ENCODE measurements at places on chromosomes 1 and 21. TPM values are rescaled to one million over a fixed set of nuclear protein-coding genes. Genes with fewer than 3 reads are reported as not detected.

PRAMEF8 gene
- not detected for total RNA-seq

GJA4 gene
- not detected for total RNA-seq

GRCh38 chr1:66290761-66291530, 243.0 kb upstream of the SGIP1 start:
- DNase-seq: no peak

DNA sequence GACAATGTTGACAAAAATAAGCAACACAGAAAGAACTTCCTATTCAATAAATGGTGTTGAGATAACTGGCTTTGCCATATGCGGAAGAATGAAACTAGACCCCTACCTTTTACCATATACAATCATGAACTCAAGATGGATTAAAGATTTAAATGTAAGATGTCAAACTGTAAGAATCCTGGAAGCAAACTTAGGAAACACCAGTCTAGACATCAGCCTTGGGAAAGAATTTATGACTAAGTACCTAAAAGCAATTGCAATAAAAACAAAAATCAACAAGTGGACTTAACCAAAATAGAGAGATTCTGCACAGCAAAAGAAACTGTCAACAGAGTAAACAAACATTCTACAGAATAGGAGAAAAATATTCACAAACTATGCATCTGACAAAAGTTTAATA, 16.1 kb upstream of the CLDN8 start:
- no peak for DNase-seq

GRCh38 chr1:223827193-223827663, 18.5 kb downstream of the TP53BP2 start:
- no peak for DNase-seq

GRCh38 chr21:33007747-33008146, 18.0 kb upstream of the OLIG2 start:
- DNase-seq: no peak

GRCh38 chr1:9870572-9870971, 39.5 kb downstream of the CTNNBIP1 start:
- DNase-seq: no peak

Data from NCI-H460 (cell line).